ENCODE measurements at places on chromosomes 2 and 18.

GRCh38 chr18:33830213-33830612 is 252.2 kb downstream of the ASXL3 start:
- H3K4me3 ChIP-seq, result no peak overlapping the region
- no peaks in the 10 kb centered on the region for H3K27me3 ChIP-seq
- no peaks in the 10 kb centered on the region for H3K36me3 ChIP-seq
- H3K27ac ChIP-seq, result no peak overlapping the region
- H3K4me1 ChIP-seq, result no peaks in the 10 kb centered on the region

DNA sequence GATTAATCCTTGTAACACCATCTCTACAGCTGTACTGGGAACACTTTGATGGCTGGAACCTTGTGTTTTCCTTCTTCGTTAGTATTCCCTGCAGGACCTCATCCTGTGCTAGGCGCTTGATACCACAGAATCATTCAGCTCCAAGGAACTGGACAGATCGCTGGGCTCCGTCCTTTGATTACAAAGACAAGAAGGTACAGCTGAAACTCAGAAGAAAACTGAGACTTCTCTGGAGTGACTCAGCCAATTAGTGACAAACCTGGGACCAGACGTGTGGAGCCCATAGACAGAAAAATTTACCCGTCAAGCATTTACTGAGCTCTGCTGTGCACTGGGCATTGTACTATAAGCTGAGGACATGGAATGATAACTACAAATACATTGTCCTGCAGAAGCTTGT is 67.3 kb downstream of the NCKAP5 start:
- H3K4me1 ChIP-seq, result no peaks in the 10 kb centered on the region
- DNase-seq, result no peak
- no peaks in the 10 kb centered on the region for H3K36me3 ChIP-seq
- H3K27me3 ChIP-seq, result no peaks in the 10 kb centered on the region
- no peak overlapping the region for H3K4me3 ChIP-seq

- DNase-seq, result no peak
- H3K4me1 ChIP-seq, result no peaks in the 10 kb centered on the region
- H3K4me3 ChIP-seq, result no peak overlapping the region
- no peaks in the 10 kb centered on the region for H3K27me3 ChIP-seq
Observed at GRCh38 chr2:189466656-189467055, 25.4 kb downstream of the WDR75 start.

GRCh38 chr2:47064106-47064505 is 91.0 kb downstream of the STPG4 start:
- DNase-seq, result no peak
- H3K4me3 ChIP-seq, result no peak overlapping the region
- H3K27me3 ChIP-seq, result no peaks in the 10 kb centered on the region
- peaks cover 87% of the 10 kb centered on the region for H3K36me3 ChIP-seq
- H3K4me1 ChIP-seq, result peaks cover 20% of the 10 kb centered on the region

DNA sequence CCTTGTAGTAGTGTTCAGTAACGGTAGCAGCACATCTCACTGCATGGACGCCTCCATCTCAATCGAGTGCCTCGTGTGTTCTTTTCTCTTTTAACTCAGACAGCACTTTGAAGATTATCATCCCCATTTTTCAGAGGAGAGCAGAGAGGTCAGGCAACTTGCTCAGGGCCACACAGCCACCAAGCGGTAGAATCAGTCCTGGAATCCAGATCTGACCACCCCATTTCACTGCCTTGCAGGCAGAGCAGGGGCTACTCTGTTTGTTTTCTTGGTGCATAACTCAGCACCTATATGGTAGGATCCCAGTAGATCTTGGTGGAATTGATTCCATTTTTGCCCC is 129.5 kb downstream of the SMAD7 start:
- peaks cover 21% of the 10 kb centered on the region for H3K4me1 ChIP-seq
- H3K4me3 ChIP-seq, result no peak overlapping the region
- H3K27ac ChIP-seq, result peak overlapping the region; percentile 3
- no peaks in the 10 kb centered on the region for H3K36me3 ChIP-seq
- DNase-seq, result no peak

DNA sequence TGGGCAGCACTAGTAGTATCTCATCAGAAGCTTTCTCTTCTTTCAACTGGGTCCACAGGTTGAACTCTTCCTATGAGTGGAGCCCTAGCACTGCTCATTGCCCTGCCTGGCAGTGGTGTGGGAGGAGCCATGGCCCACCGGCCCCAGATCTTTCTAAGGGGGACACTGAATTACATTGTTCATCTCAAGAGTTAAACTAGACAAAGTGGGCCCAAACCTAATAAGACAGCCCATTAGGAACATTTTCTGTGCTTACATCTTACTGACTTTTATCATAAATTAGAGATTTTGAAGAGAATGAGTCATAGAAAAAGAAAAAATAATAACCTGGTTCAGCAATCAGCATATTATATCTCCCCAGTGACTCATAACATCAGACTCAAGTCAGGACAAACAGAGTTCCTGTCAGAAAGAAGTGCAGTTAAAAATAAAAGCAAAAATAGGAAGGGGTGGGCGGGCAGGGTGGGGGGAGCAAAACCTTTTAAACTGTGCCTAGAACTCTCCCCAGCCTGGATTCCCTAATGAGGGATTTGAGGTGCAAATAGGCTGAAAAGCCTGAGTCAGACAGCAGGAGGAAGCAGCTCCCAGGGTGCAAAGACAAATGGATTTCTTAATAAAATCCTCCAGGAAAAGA is 161.6 kb upstream of the TRIB2 start:
- H3K27ac ChIP-seq, result peak overlapping the region; percentile 89
- no peaks in the 10 kb centered on the region for H3K27me3 ChIP-seq
- DNase-seq, result peak; percentile 61
- H3K4me3 ChIP-seq, result peak overlapping the region; percentile 53
- no peaks in the 10 kb centered on the region for H3K36me3 ChIP-seq
- peaks cover 41% of the 10 kb centered on the region for H3K4me1 ChIP-seq

DNA sequence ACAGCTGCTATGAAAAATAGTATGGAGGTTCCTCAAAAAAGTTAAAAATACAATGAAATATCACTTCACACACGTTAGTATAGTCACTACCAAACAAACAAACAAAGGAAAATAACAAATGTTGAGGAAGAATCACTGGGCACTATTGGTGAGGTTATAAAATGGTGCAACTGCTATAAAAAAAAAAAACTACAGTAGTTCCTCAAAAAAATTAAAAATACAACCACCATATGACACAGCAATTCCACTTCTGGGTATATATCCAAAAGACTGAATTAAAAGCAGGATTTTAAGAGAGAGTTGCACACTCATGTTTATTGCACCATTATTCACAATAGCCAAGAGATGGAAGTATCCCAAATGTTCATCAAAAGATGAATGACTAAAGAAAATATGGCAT is 80.9 kb upstream of the POU3F3 start:
- H3K36me3 ChIP-seq, result no peaks in the 10 kb centered on the region
- H3K4me3 ChIP-seq, result no peak overlapping the region
- no peak for DNase-seq
- H3K27me3 ChIP-seq, result peaks cover 3% of the 10 kb centered on the region

DNA sequence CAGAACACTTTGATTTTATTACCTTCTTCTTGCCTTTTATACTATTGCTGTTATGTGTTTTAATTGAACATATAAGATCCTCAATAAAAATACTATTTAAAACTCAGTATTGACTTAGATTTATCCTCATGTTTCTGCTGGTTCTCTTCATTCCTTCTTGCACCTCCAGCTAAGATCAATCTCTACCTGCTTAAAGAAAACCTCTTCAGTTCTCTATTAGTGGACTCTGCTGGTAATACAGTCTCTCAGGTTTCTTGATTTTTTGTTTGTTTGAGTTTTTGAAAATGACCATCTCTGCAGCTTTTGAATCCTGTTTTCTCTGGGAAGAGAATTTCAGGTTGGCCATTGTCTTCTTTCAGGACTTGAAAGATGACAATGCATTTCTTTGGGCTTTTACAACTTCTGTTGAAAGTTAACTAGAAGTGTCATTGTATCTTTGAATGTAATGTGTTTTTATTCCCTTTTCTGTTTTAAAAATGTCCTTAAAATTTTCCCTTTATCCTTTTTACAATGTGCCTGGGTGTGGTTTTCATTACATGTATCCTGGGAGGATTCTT is 29.8 kb upstream of the TMEM131 start:
- no peak overlapping the region for H3K27ac ChIP-seq
- DNase-seq, result no peak
- no peaks in the 10 kb centered on the region for H3K36me3 ChIP-seq
- peaks cover 5% of the 10 kb centered on the region for H3K27me3 ChIP-seq
- H3K4me1 ChIP-seq, result peaks cover 22% of the 10 kb centered on the region

DNA sequence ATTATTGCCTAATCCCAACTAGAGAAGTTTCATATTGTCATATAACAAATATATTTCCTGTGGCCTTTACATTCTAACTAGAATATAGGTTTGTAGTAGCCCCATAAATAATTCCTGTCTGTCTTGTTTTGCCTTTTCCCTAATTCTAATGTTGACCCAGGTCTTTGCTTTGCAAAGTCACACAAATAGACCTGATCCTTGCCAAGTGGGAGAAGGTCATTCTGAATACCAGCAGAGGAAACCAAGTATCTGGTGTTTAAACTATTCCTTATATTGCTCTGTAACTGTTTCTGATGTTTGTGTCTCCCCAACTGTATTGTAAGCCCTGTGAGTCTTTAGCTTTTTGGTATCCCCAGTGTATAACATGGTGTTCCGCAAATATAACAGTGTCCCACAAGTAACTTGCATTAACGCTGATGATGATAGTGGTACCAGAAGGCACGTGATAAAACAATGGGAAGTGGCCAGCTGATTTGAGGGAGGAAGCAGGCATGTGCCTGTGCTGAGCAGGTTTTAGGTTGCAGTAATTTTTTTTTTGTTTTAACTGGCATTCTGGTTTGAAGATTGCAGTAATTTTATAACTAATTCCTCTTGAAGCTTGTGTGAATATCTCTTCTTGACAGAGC is 11.1 kb downstream of the HADHB start:
- H3K27me3 ChIP-seq, result no peaks in the 10 kb centered on the region
- no peak overlapping the region for H3K27ac ChIP-seq
- DNase-seq, result no peak
- no peak overlapping the region for H3K4me3 ChIP-seq

DNA sequence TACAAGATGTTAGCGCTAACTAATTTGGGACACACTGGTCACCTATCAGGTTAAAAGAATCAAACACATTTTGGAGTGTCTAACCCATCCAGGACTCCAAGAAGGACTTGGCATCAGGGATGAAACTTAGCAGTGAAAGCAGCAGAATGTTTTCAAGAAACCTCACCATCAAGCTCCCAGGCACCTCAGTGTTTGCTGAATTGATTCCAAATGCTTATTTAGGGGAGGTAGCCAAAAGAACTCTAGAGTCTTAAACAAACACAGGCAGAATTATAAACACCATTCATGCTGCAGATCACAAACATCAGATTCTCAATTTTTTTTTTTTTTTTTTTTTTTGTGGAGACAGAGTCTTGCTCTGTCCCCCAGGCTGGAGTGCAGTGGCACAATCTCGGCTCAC is 122.8 kb upstream of the UXS1 start:
- H3K27ac ChIP-seq, result no peak overlapping the region
- H3K36me3 ChIP-seq, result no peaks in the 10 kb centered on the region
- H3K4me3 ChIP-seq, result no peak overlapping the region
- peaks cover 7% of the 10 kb centered on the region for H3K4me1 ChIP-seq
- no peaks in the 10 kb centered on the region for H3K27me3 ChIP-seq
- no peak for DNase-seq

GRCh38 chr2:30398084-30398873 is 48.8 kb upstream of the LCLAT1 start:
- no peak overlapping the region for H3K4me3 ChIP-seq
- H3K4me1 ChIP-seq, result peaks cover 1% of the 10 kb centered on the region
- no peaks in the 10 kb centered on the region for H3K36me3 ChIP-seq
- DNase-seq, result no peak
- no peak overlapping the region for H3K27ac ChIP-seq
- no peaks in the 10 kb centered on the region for H3K27me3 ChIP-seq

DNA sequence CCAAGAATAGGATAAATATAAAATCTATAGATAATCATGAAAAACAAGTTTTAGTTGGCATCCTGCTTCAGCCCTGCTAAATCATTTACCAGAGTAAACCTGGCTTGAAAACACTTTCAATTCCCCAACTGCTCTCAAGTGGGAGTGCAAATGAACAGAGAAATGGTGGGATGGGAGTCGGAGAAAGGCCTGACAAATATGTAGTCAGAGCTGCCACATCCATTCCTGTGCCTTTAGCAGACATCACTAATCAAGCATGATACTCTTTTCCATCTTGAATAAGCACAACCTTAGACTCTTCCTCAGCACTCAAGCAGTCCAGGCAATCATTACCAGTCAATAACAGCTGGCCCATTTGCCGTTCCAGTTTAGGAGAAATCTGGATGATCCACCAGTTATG is 101.3 kb downstream of the ANKRD44 start:
- no peaks in the 10 kb centered on the region for H3K27me3 ChIP-seq
- H3K27ac ChIP-seq, result peak overlapping the region; percentile 97
- peak overlapping the region; percentile 64 for H3K4me3 ChIP-seq
- peaks cover 99% of the 10 kb centered on the region for H3K4me1 ChIP-seq
- DNase-seq, result no peak
- peaks cover 15% of the 10 kb centered on the region for H3K36me3 ChIP-seq

DNA sequence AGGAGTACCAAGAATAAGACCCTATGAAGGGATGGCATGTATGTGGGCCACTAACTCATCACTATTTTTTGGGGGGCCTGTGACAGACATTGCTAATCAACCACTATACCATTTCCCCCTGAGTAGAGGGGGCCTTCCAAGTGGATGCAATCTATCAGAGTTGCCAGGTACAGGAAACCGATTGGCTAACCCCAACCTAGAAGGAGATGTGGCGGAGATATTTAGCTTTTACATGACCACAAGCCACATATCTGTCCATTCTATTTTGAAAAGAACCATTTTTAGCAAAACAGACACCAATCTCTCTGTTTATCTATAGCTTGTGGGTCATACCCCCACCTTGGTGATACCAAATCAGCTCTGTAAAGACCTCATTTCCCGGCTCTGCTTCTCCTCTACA is 51.0 kb downstream of the PAX8 start:
- H3K36me3 ChIP-seq, result no peaks in the 10 kb centered on the region
- peaks cover 13% of the 10 kb centered on the region for H3K4me1 ChIP-seq
- no peak for DNase-seq
- no peak overlapping the region for H3K27ac ChIP-seq
- H3K27me3 ChIP-seq, result no peaks in the 10 kb centered on the region

DNA sequence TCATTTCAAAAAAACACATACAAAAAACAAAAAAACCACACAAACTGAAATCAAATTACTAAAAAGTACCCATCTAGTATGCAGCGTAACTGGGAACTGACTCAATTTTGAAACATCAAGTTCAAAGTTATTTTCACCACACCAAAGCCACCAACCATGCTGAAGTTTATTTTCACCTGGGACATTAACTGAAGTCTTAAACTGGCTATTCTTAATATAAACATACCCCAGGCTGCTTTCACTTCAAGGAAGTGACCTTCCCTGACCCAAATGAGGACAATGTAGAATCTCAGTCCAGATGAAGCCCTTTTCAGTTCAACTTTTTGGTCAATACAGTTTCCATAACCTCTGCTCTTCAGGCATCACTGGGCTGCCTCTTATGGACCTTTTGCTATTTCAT is 84.6 kb downstream of the PIGN start:
- H3K4me1 ChIP-seq, result peaks cover 7% of the 10 kb centered on the region
- H3K4me3 ChIP-seq, result no peak overlapping the region
- H3K27me3 ChIP-seq, result no peaks in the 10 kb centered on the region
